ENCODE measurements at places on chromosomes 3 and 15.

GRCh38 chr3:46090161-46090591 is 62.9 kb upstream of the XCR1 start:
- DNase-seq = no peak

- no peak for DNase-seq
Observed at GRCh38 chr3:126208606-126209256, 28.3 kb upstream of the ALDH1L1 start.

GRCh38 chr15:78264304-78265136 is at the start of gene DNAJA4:
Gene DNAJA4, plus strand, starts transcription at chr15:78264562. Its CDS starts 202 bp downstream, at chr15:78264764.
- DNase-seq = peak; percentile 13

DNA sequence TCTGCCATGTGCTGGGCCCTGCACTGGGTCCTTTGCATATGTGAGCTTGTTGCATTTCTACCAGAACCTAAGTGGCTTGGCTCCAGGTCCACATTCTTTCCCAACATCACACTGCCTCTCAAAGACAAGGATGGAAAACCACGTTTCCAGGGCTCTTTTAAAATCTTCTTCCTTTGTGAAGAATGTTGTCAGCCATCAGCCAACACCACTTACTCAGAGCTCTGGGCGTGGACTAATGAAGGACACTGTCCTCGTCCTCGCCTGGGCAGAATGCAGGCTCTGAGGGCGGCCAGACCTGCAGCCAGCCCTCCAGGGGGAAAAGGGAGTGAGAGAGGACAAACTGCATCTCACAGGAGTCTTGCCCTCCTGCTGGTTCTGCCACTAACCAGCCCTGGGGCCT is 49.7 kb downstream of the MAGEF1 start:
- DNase-seq = no peak

DNA sequence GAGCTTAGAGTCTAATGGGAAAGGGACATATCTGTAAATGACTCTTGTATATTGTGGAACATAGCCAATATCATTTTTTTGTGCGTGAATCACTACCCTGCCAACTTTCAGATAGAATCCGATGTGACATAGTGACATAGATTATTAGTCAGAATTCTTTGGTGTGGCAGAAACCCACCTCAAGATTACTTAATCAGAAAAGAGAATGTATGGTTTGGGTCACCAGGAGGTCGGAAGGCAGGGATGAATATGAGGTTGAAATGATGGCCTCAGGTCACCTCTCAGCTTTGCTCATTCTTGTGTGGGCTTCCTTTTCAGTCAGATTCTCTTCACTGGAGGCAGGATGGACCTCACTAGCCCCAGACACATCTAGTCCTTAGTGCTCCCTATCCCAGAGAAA is 41.4 kb downstream of the SNAPC5 start:
- DNase-seq = no peak

DNA sequence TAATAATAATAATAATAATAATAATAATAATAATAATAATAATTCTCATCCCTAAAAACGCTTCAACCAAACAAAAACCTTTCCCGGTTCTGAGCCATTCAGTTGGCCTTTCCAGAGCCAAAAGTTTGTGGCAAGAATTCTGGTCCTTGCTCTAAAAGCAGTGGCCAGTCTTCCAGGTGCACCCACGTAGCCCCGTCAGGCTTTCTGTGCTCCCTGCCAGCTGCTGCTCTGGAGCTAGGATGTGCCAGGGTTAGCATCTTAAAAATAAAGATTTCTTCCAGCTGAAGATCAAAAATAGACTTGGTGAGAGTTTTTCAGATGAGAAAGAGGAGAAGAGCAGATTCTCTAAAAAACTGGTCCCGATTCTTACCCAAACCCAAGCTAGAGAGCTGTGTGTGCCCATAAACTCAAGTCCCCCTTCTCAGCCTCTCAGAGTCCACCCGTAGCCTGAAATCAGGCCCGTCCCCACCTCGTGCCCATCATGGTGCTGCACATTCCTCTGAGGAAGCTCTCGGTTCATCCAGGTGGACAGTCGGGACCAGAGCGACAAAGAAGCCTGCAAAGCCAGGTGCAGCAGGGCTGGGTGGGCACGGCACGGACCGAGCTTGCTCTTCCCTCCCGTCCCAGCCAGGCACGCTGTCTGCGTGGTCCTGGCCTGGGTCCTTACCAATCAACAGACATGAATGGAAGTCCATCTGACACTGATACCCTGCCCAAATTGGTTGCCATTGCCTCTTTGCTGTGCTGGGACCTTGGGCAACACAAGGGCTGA is 155.6 kb downstream of the LRRC28 start:
- DNase-seq = no peak

GRCh38 chr3:39327053-39327745 is 2.3 kb upstream of the CCR8 start:
- DNase-seq = no peak

- DNase-seq = no peak
Observed at GRCh38 chr15:55499151-55499550, 8.9 kb downstream of the DNAAF4 start.
